Activated effector memory CD4-positive, alpha-beta T cell treated with anti-CD3 and anti-CD28 coated beads, Interleukin-2, amount 50 U/mL, for 16 hours (primary cell): ENCODE measurements at places on chromosomes 1 and 21.
A peak's percentile ranks its signal among the peaks of the same experiment; 100 is the strongest.

DNA sequence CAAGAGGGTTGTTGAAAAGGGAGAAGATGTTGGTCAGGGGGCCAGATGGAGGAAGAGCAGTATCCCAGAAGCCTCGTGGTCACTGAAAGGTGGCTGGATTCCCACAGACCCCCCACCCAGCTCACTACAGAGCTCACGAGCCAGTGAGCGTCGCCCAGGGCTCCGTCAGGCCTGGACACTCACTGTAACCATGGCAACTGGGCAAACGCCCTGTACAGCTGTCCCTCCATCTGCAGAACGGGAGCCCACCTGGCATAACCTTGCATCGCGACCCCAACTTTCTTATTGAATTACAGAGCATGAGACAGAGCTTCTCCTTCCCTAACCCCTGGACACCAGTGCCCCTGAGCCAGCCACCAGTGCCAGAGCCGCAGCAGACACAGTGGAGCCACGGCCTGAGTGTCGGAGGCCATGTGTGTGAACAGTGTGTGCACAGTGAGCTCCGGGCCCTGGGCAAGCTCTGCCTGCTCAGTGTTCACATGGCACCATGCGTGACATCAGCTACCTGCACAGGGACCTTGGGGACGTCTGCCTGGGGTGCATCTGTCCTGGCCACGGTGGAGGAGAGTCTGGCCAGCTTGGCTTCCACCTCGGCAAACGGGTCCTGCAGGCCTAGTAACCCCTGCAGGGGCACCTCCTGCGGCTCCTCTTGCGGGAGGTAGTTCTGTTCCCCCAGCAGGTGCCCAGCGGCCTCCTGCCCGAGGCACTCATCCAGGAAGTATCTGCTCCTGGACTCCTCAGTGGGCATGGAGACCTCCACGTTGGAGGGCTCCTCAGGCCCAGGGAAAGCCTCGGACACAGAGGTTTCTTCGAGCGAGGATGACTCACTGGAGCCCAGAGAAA, 25.9 kb upstream of the DDOST start:
- DNase-seq = no peak

DNA sequence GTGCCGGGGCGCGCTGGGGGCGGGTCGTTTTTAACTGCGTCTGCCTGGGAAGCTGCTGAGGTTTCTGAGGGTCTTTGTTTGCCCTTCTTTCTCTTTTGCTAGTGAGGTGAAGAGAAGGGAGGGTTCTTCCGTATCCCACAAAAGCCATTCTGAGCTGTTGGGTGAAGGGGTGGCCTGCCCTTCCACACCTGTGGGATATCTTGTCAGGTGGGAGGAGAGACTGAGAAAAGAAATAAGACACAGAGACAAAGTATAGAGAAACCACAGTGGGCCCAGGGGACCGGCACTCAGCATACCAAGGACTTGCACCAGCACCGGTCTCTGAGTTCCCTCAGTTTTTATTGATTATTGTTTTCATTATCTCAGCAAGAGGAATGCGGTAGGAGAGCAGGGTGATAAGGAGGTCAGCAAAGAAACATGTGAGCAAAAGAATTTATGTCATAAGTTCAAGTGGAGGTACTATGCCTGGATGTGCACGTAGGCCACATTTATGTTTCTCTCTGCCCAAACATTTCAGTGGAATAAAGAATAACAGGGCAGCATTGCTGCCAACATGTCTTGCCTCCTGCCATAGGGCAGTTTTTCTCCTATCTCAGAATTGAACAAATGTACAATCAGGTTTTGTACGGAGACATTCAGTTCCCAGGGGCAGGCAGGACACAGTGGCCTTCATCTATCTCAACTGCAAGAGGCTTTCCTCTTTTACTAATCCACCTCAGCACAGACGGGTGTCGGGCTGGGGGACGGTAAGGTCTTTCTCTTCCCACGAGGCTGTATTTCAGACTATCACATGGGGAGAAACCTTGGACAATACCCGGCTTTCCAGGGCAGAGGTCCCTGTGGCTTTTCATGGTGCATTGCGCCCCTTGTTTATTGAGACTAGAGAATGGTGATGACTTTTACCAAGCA, 972 bp downstream of the PGBD2 start:
- no peak for DNase-seq

GRCh38 chr1:209703834-209704504, 677 bp upstream of the HSD11B1 start:
- DNase-seq = no peak

- peak; percentile 30 for DNase-seq
These were observed 36.0 kb downstream of the RNU1-1 start for GRCh38 chr1:16478091-16478490.

DNA sequence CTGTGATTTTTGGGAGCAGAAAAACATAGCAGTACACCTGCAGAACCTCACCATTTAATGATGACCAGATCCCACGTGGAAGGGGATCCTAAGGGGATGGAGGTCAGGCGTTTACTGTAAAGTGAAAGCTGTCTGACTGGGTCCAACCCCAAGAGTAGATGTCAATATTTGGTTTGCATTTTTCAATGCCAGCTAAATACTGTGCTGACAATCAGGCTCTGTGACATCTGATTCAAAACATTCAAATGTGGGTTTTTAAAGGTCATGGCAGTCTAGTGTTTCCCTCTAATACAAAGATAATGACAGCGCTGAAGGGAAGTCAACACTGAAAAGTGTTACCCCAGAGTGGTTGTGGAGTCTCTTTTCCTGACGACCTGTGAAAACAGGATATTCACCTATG, 68.1 kb downstream of the SPAG17 start:
- DNase-seq = no peak

GRCh38 chr1:167856711-167857418, 57.1 kb downstream of the ADCY10 start:
- no peak for DNase-seq

- DNase-seq = no peak
These were observed 59.8 kb upstream of the SDC3 start for GRCh38 chr1:30968220-30968971.
